GM12892 (cell line): ENCODE measurements at places on chromosomes 13 and 19.

DNA sequence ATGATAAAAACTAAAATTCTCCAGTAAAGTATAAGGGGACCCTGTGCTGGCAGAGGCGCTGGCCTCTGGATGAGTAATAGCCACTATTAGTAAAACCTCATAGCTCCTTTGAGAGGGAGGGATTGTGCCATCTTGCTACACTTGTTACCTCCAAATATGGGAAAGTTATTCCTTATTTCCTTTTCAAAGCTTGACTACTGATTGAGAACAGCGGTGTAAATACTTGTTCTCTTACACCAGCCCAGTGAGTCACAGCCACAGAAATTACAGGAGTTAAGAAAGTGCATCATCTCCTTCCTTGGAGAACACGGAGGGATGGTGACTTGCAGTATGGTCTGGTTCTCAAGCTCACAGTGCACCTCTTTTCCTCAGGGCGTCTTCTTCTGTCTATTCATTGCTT lies 379.0 kb downstream of the EFNB2 start:
- DNase-seq = no peak

DNA sequence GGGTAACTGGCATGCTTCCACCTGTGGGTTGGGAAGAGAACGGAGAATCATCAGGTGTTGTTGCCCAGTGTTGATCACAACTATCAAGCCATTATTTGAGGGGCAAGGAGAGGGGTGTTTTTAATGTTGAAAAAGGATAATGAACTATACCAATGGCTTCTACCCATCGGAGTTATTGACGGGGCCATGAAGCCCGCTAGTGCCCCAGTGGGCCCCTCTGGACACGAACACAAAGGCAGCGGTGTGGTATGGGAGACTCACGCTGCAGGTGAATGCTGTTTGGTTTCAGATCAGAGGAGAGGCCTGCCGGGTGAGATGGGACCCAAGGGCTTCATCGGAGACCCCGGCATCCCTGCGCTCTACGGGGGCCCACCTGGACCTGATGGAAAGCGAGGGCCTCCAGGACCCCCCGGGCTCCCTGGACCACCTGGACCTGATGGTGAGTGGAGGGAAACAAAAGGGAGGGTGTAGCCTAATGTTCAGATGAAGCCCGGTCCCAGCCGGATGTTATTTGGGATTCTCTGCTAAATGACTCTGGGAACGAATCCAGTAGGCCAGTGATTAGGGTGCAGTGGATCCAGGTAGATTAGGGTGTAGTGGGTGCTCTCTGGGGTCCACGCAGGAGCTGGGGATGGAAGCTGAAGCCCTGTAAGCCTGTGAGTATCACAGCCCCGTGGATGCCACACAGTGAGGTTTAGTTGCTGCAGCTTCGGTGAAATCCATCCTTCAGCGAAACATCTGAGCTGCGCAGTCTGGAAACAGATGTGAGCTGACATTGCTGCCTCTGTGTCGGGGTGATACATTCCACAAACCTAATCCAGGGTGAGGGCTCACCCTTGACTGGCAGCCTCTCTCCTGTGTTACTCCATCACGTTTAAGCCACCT lies 111.3 kb downstream of the RAB20 start:
- no peak for DNase-seq

- DNase-seq = no peak
These were observed 86.6 kb downstream of the TNFRSF19 start for GRCh38 chr13:23656637-23657371.

- DNase-seq = no peak
These were observed 1361.3 kb downstream of the PCDH9 start for GRCh38 chr13:65868884-65869283.

GRCh38 chr13:35720690-35721554 lies 244.4 kb upstream of the MAB21L1 start:
- DNase-seq = peak; percentile 31

DNA sequence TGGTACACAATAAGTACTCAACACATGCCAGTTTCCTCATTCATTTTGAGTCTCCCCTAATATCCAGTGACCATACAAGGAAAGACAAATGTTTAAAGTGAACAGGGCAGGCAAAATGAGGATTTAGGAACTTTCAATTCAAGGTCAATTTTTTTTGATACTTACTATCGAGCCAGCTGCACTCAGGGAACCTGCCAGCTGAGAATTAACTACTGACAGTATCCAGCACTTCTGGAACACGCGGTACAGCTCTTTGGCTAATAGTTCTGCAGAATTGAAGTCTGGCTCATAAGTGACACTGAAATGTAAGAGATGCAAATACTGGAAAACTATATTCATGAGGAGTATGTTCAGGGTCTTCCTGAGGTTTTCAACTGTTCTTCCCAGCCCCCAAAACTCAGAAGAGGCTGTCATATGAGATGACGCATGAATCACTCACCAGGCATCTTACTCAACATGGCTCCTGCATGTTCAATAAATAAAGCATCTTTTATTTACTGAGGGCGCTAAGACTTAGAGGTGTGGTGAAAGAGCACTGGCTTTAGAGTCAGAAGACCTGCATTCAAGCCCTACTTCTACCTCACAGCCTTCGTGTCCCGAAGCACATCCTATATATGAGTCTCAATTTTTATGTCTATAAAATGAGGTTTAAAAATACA lies 25.6 kb downstream of the RUBCNL start:
- no peak for DNase-seq

DNA sequence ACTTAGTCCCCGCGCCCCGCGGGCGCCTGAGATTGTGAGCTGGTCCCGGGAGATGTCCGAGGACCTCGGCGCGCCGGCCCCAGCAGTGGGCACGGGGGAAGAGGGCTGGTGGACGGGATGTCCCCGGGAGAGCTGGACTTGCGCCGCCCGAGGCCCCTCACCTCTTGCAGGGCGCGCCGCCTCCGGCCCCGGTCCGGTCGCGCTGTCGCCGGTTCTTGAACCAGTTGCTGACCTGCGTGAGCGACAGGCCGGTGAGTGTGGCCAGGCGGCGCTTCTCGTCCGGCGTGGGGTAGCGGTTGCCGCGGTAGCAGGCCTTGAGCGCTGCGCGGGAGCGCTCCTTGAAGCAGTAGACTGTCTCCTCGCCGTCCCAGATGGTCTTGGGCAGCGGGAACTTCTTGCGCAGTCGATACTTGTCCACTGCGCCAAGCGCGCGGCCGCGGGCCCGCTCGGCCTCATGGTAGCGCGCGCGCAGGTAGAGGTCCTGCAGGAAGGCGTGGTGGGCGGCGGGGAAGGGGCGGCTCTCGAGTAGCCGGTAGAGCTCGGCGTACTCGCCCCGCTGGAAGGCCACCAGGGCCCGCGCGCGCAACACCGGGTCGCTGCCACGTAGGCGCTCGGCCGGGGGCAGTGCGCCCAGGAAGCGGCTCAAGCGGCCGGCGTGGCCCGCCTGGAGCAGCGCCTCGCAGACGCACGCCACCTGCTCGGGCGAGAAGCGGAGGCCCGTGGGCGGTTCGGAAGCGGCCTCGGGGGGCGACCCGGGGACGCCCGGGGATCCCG lies 984 bp downstream of the SIX5 start:
- peak; percentile 64 for DNase-seq

DNA sequence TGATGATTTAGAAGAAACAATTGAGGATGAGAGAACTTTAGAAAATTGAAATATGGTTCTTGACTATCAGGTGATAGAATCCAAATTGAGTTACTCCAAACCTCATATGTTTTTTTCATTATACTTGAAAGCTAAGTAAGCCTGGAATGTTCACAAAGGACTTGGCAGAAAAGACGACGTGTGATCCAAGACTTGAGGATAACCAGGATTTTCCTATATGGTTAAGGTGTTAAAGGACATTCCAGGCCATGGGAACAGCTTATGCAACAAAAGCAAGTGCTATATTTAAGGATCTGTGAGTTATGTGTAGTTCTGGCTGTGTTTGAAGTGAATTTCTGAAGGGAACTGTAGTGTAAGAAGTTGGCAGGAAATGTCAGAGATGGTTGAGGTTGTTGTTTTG lies 52.5 kb downstream of the SLITRK1 start:
- DNase-seq = no peak

- DNase-seq = peak; percentile 75
These were observed at the start of gene MIDN for GRCh38 chr19:1248139-1248785. TSS of gene MIDN (plus strand) at chr19:1248583. CDS start at chr19:1250297, 1,714 bp downstream.

GRCh38 chr13:67042556-67042955 lies 187.6 kb downstream of the PCDH9 start:
- DNase-seq = no peak
